ENCODE measurements at places on chromosomes 3 and 15. TPM values are rescaled to one million over a fixed set of nuclear protein-coding genes. Genes with fewer than 3 reads are reported as not detected.

The SLCO2A1 gene
- total RNA-seq = 0.38 TPM

The CKMT1B gene
- total RNA-seq = 4.3 TPM

The GRIP2 gene
- 1.5 TPM for total RNA-seq

The B3GALNT1 gene
- total RNA-seq = 0.18 TPM

The TMEM266 gene
- total RNA-seq = 0.29 TPM

The CIB1 gene
- total RNA-seq = 197 TPM

The CHRFAM7A gene
- 8.2 TPM for total RNA-seq

The MNS1 gene
- total RNA-seq = 2.4 TPM

The IGSF10 gene
- total RNA-seq = 0.34 TPM

The PIERCE2 gene
- 4.8 TPM for total RNA-seq

The RARRES1 gene
- total RNA-seq = 9.2 TPM

The CTXND1 gene
- not detected for total RNA-seq

The WNT5A gene
- 1.4 TPM for total RNA-seq

The FOXB1 gene
- not detected for total RNA-seq

The ANKRD63 gene
- total RNA-seq = 0.20 TPM
